ENCODE measurements at places on chromosomes 5 and 9.

- DNase-seq: no peak
Observed at GRCh38 chr5:159101685-159102084, 2.0 kb upstream of the EBF1 start.

DNA sequence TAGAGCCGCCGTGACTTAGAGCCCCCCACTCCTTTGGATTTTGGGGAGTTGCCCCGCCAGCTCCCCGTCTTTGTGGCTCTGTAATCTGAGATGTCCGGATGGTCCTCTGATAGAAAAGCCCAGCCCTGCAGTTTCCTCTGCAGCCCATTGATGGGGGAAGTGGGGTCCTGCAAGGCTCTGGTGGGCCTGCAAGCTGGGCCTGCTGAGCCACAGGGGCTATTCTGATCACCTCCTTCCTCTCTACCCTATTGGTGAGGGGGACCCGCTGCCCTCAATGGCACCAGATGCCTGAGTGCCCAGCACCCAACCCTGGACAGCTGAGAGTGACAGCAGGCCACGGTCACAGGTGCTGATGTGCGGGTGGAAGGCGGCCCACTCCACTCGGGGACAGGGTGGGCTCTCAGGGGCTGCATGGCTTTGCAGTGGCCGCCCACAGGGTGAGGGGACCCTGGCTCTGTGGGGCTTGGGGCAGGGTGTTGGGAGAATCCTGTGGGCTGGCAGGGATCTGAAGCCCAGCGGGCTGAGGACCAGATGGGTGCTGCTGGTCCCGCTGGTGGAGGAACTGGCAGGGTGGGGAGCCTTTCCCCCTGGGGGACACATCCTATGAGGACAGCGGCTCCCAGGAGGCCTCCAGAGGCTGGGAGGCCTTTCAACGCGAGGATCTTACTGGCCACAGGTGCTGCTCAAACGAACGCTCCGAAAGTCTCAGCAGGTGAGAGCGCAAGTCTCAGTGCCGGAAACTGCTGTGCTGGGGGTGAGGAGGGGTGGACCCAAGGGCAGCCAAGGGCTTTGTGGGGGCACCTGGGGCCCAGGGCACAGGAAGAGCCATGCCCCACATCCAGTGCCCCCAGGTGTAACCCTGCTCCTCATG lies 30.0 kb upstream of the LPCAT1 start:
- DNase-seq: no peak

DNA sequence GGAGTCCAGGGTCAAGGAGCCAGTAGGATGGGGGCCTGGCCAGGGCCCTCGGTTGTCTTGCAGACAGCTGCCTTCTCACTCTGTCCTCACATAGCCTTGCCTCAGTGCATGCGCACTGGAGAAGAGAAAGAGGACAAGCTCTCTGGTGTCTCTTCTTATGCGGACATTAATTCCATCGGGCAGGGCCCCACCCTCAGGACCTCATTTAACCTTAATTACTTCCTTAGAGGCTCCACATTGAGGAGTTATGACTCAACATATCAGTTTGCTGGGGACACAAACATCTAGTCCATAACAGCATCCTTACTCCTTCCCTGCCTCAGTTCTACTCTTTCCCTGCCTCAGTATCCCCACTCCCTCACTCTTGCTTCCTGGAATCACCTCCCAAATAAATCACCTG lies 78.4 kb downstream of the FRMD3 start:
- DNase-seq: no peak

- no peak for DNase-seq
Observed at GRCh38 chr5:181061645-181062044, 21.6 kb downstream of the BTNL9 start.

Measured in activated CD8-positive, alpha-beta T cell treated with anti-CD3 and anti-CD28 coated beads for 36 hours (primary cell).